ENCODE measurements at places on chromosomes 13 and 19. TPM values are rescaled to one million over a fixed set of nuclear protein-coding genes. Genes with fewer than 3 reads are reported as not detected.

Gene ZNF44
- total RNA-seq, result 6.0 TPM

Gene NLRP4
- not detected for total RNA-seq

Gene REEP6
- total RNA-seq, result 0.38 TPM

Gene SYNGR4
- not detected for total RNA-seq

Gene PVR
- 50.2 TPM for total RNA-seq

Gene CEACAM3
- not detected for total RNA-seq

Gene NXNL1
- not detected for total RNA-seq

Gene MCF2L
- 11.9 TPM for total RNA-seq

Gene LPAR6
- total RNA-seq, result 47.9 TPM

Gene IGFL2
- total RNA-seq, result not detected

Gene SIGLEC5
- not detected for total RNA-seq

Gene NOP53
- 73.7 TPM for total RNA-seq

Gene TMPRSS9
- total RNA-seq, result not detected

Gene IZUMO4
- total RNA-seq, result 0.81 TPM

Gene FGF22
- total RNA-seq, result not detected

Gene IL4I1
- 4.0 TPM for total RNA-seq

Gene ICAM1
- total RNA-seq, result 28.0 TPM

Gene PALM
- 65.8 TPM for total RNA-seq

Gene DLL3
- total RNA-seq, result 0.19 TPM

Gene SWSAP1
- 0.57 TPM for total RNA-seq

Gene DAZAP1
- 61.4 TPM for total RNA-seq

Gene ZNF667
- 4.5 TPM for total RNA-seq

Gene COX6B2
- not detected for total RNA-seq

Gene DBP
- 1.5 TPM for total RNA-seq

Gene FFAR2
- not detected for total RNA-seq

Gene ZNF865
- 0.97 TPM for total RNA-seq

Gene DPF1
- 0.31 TPM for total RNA-seq

Gene PRSS57
- not detected for total RNA-seq

Gene KCTD15
- 36.9 TPM for total RNA-seq

Gene ZFP14
- 4.7 TPM for total RNA-seq

Gene POLR1D
- 61.7 TPM for total RNA-seq

Gene COX7A1
- 27.5 TPM for total RNA-seq

Gene COQ8B
- 23.5 TPM for total RNA-seq

Gene FFAR1
- not detected for total RNA-seq

Gene ZSCAN1
- total RNA-seq, result 0.25 TPM
